ENCODE measurements at places on chromosomes 16 and 17. TPM values are rescaled to one million over a fixed set of nuclear protein-coding genes. Genes with fewer than 3 reads are reported as not detected.

- no peak overlapping the region for H3K4me3 ChIP-seq
- no peaks in the 10 kb centered on the region for H3K4me1 ChIP-seq
- no peak for DNase-seq
- no peaks in the 10 kb centered on the region for H3K36me3 ChIP-seq
- peaks cover 41% of the 10 kb centered on the region for H3K27me3 ChIP-seq
Observed at GRCh38 chr17:20975566-20975965, 67.2 kb downstream of the USP22 start.

- H3K4me3 ChIP-seq: peak within 1 kb of the TSS; percentile 34
- H3K4me1 ChIP-seq: peaks cover 9% of the 10 kb centered on the region
- peak; percentile 32 for DNase-seq
- no peaks in the 10 kb centered on the region for H3K36me3 ChIP-seq
Observed at GRCh38 chr17:8038954-8039610, at the start of gene ALOX15B. Gene ALOX15B (plus strand): TSS chr17:8039059. CDS start chr17:8039156, 97 bp downstream.

DNA sequence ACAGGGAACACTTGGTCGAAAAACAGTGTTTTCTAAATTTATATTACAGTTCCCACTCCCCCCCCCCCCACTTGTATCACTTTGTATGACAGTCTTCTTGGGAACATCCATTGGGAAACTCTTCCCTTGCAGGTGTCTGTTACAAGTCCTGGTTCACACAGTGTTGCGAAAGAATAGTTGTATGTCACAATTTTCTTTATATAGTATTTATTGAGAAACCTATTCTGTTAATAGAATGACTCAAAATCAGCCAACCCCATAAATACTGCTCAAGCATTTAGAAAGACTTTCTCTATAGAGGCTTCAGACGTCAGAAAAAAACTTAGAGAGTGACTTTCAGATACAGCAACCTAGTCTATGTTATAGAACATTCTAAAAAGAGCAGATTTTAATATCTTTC is 414.4 kb downstream of the WWOX start:
- no peaks in the 10 kb centered on the region for H3K27me3 ChIP-seq
- no peaks in the 10 kb centered on the region for H3K4me1 ChIP-seq
- no peak overlapping the region for H3K27ac ChIP-seq
- H3K36me3 ChIP-seq: no peaks in the 10 kb centered on the region

DNA sequence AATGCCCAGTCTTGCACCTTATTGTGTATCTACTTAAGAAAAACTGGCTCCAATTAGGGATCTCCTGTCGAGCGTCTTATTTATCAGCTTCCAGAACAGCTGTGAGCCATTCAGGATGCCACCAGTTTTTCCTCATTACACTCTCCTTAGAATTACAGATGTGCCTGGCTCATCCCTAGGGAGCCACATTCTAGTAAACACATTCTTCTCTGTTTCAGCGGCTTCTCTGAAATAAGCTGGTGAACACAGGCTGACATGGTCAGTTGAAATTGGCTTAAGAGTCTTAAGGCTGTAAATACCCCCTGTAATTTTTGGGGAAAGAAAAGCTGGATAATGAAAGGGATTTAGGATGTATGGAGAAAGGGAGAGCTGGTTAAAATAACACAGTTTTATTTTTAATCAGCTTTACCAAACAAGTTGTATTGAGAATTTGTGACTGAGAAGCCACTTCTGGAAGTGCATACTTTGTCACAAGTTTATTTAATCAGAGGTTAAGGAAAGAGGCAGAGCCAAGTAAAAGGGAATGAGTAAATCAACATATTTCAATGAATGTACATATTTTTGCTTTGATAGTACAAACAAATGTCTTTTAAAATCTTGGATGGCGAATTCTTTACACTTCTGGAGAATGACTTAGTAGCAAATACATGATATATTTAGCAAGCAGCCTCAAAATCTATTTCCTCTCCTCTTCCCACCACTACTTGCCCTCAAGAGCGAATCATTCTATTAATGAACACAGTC is 562.0 kb upstream of the GOT2 start:
- DNase-seq: no peak
- no peaks in the 10 kb centered on the region for H3K36me3 ChIP-seq
- H3K4me3 ChIP-seq: no peak overlapping the region
- no peaks in the 10 kb centered on the region for H3K4me1 ChIP-seq

GRCh38 chr16:58501242-58502131 is 1.5 kb downstream of the NDRG4 start:
- peak overlapping the region; percentile 76 for H3K27ac ChIP-seq
- H3K4me1 ChIP-seq: peaks cover 6% of the 10 kb centered on the region
- H3K36me3 ChIP-seq: no peaks in the 10 kb centered on the region
- H3K27me3 ChIP-seq: peaks cover 10% of the 10 kb centered on the region

DNA sequence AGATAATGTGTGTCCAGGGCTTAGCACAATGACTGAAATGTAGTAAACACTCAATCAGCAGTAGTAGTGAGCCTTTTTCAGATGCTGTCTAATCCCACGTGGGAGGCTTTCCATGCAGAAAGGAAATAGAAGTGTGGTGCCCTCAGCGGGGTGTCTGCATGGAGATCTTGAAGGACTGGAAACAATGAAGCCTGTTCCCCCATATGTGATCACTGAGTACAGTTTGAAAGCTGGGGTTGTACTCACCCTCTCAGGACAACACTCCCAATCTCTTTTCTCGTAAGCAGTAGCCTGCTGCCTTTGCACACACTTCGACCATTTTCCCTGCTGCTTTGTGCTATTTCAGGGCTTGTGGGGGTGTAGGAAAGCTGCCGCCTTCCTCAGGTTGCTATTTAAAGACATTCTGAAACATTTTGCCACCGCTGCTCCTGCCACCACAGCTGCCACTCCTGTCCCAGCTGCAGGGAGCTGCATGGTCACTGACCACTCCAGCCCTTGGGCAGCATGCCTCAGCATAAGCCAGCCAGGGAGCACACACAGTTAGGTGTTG is 40.6 kb upstream of the HAS3 start:
- no peak overlapping the region for H3K4me3 ChIP-seq
- H3K27me3 ChIP-seq: no peaks in the 10 kb centered on the region
- H3K36me3 ChIP-seq: no peaks in the 10 kb centered on the region
- DNase-seq: no peak

DNA sequence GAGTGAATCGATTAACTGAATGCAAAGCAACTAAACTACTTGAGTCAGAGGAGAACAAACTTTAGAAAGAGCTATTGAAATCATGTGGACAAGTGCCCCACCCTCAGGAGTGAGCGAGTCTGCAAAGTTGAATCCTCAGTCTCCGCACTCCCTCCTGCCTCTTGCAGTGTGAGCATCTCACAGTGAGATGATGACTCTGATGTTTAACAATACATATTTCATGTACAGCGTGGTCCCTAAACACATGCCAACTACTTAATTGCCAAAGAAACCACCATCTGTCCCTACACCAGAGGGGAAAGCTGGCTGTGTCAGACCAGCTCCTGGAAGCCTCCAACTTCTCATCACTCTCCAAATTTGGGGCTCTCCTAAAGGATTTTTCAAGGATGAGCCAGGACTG is 31.2 kb downstream of the PIMREG start:
- H3K27ac ChIP-seq: no peak overlapping the region
- H3K4me3 ChIP-seq: no peak overlapping the region
- no peaks in the 10 kb centered on the region for H3K36me3 ChIP-seq
- no peaks in the 10 kb centered on the region for H3K27me3 ChIP-seq

- no peaks in the 10 kb centered on the region for H3K36me3 ChIP-seq
- no peak overlapping the region for H3K27ac ChIP-seq
- peaks cover 20% of the 10 kb centered on the region for H3K27me3 ChIP-seq
- no peak overlapping the region for H3K4me3 ChIP-seq
- no peaks in the 10 kb centered on the region for H3K4me1 ChIP-seq
- no peak for DNase-seq
Observed at GRCh38 chr16:19963301-19963700, 78.7 kb upstream of the GPRC5B start.

DNA sequence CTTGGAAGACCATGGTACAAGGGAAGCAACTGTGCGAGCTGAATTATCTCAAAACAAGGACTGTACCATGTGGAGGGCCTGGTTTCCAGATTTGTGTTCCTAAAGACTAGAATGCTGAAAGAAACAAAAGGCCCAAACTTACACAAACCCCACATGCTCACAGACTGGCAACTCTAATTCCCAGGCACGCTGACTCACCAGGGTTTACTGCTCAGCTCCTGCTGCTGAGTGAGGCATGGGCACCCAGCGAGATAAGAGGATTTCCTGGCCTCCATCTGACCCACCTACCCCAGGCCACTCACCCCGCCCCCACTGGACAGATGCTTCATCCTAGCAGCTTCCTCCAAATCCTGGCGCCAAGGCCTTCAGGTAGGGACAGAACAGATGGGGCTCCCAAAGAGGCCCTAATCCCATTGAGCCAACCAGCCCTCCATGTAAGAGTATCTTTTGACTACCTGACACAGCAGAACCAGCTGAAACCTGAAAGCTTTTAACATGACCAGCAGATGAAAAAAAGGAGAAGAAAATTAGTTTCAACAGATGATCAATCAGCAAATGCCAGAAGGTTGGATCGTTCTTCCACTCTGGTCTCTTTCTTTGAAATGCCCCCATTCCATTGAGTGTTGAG is 33.9 kb downstream of the DCUN1D3 start:
- no peak overlapping the region for H3K4me3 ChIP-seq
- no peak for DNase-seq
- H3K27me3 ChIP-seq: no peaks in the 10 kb centered on the region
- H3K36me3 ChIP-seq: peaks cover 14% of the 10 kb centered on the region

DNA sequence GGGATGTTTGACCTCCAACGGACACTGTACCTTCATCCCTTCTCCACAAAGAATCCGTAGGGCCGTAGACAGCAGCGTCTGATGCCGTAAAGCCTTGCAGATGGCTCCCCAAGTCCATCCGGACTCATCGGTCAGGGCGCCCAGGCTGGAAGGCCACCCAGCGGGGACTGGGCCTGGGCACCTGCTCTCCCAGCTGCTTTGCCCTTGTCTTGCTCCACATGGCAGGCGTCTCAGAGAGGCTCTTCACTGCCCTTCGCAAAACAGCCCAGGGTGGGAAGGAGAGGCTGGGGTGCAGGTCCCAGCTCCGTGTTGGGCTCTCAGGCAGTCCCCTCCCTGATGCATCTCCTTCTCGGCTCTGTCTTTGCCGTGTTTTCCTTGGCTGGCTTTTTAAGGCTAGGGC is 6.2 kb upstream of the RPTOR start:
- DNase-seq: no peak
- no peak overlapping the region for H3K4me3 ChIP-seq
- H3K27ac ChIP-seq: no peak overlapping the region
- peaks cover 13% of the 10 kb centered on the region for H3K4me1 ChIP-seq
- peaks cover 9% of the 10 kb centered on the region for H3K27me3 ChIP-seq

DNA sequence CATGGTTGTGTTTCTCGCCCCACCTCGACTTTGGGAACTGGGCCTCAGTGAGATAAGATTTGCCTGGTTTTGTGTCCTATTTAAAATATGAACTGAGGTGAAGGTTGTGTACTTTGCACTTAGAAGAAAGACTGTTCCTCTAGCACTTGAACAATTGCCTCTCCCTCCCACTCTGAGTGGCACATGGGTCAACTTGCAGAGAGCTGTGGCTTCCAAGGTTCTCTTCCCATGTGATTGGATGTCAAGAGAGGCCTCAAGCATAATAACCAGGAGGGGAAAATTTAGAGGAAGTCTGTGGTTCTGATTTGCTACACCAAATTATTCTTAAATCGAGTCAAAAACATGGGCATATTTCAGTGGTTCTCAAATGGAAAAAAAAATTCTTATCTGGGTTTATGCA is 329.2 kb downstream of the HS3ST3B1 start:
- H3K36me3 ChIP-seq: peaks cover 3% of the 10 kb centered on the region
- peaks cover 4% of the 10 kb centered on the region for H3K27me3 ChIP-seq
- H3K4me1 ChIP-seq: no peaks in the 10 kb centered on the region
- no peak overlapping the region for H3K4me3 ChIP-seq
- no peak for DNase-seq

DNA sequence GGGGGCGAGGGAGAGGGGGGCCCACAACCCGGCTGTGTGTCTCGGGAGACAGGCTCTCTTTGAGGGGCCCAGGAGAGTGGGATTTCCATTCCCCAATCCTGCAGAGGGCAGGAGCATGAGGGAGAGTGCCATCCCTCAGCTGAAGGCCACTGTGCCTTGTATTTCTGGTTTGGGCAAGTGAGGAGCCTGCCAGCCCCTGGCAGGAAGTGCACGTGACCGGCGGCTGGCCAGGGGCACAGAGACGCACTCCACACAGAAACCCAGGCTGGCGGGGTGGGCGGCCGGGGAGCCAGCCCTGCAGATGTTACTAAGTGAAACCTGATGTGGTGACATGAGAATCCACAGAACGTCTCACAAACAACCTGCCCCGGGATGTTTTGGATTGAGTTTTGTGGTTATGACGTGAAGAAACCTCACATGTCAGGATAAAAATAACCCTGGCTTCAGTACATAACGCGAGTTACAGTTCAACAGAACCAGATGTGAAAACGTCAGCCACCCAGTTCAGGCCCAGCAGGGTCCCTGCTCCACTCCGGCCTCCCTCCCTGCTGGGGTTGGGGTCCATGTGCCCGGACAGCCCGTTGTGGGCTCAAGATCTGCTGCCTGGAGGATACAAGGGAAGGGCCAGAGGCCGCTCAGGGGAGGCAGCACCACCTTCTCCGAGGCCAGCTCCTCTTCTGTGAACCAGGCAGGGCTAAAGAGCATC is 51.7 kb upstream of the MTSS2 start:
- peak overlapping the region; percentile 99 for H3K27ac ChIP-seq
- peaks cover 84% of the 10 kb centered on the region for H3K4me1 ChIP-seq
- H3K4me3 ChIP-seq: peak overlapping the region; percentile 86
- H3K36me3 ChIP-seq: peaks cover 21% of the 10 kb centered on the region

DNA sequence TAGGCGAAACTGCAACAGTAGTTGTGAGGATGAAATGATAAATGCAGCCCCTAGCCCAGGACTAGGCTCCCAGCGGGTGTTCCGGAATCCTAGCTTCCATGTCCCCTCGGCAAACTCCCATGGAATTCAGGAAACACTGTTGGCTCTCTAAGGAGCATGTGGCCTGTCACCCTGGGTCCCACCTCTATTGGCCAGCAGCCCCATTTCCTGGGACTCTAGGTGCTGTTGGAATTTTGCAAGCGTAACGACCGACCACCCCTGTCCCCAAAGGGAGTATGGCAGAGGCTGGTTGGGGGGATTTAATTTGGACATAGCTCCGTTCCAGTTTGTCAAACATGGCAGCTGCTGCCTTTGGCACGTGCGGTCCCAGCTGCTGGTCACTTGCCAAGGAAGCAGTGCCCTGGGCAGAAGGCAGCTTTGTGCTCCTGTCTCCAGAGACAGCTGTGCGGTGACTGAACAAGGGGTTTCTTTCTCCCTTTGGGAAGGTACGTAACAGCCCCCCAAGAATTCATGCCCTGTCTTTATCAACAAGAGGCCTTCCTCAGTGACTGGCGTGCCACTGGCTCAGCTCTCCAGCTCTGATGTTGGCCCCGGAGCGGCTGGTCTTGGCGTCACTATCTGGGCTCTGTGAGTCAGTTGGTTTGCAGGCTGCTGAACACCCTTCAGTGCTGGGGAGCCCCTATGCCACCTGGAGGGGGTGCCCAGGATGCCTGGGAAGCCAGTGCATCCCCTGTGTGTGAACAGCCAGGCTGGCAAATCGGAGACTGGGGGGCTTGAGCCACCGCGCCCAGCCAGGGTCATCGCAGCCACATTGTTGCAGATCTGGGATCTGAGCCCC is 235.2 kb upstream of the TNRC6C start:
- H3K27ac ChIP-seq: no peak overlapping the region
- no peaks in the 10 kb centered on the region for H3K36me3 ChIP-seq
- no peaks in the 10 kb centered on the region for H3K27me3 ChIP-seq

GRCh38 chr17:75776386-75777295 is 8.0 kb upstream of the UNK start:
- H3K4me1 ChIP-seq: peaks cover 43% of the 10 kb centered on the region
- H3K27me3 ChIP-seq: no peaks in the 10 kb centered on the region
- peak overlapping the region; percentile 100 for H3K4me3 ChIP-seq
- H3K36me3 ChIP-seq: peaks cover 18% of the 10 kb centered on the region

The CCL15 gene
- not detected for total RNA-seq

The TSNAXIP1 gene
- 1.2 TPM for total RNA-seq

The CTRL gene
- 10.5 TPM for total RNA-seq

The KRTAP9-8 gene
- total RNA-seq: not detected

The STAC2 gene
- 0.27 TPM for total RNA-seq

The WBP2 gene
- 152 TPM for total RNA-seq
